Islet precursor cell (in vitro differentiated cells): ENCODE measurements at places on chromosomes 3 and 15.

DNA sequence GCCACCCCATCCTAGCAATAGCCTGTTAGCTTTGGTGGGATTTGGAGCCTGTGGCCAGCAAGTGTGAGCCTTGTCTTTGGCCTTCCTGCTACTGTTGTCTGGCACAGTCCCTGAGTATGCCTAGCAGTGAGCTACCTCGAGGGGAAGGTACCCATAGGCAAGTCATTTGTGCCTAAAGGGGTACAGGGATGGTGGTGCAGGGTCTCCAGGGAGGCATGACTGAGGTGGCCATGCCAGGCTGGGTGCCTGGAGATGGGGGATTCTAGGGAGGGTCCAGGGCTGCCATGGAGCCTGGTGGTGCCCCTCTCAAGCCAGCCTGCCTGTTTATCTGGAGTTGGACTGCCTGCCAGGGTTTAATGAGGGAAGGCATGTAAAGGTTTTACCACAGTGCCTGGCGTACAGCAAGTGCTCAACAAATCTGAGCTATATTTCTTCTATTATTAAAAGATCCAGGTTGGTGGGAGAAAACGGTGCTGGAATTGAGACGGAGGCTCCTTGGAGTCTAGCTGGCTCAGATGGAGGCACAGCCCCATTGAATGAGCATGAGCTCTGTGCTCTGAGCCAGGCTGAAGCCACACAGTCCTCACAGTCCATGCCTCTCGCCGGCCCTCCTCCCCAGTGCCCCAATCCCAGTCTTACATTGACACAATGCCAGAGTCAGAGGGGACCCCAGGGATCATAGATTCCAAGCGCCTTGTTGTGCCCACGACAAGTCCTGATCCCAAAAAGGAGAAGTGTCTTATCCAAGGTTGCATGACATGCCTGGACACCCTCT, 76.2 kb downstream of the CORO2B start:
- peak; percentile 34 for DNase-seq

- no peak for DNase-seq
Measured at GRCh38 chr15:79167776-79168175, 77.2 kb upstream of the RASGRF1 start.

DNA sequence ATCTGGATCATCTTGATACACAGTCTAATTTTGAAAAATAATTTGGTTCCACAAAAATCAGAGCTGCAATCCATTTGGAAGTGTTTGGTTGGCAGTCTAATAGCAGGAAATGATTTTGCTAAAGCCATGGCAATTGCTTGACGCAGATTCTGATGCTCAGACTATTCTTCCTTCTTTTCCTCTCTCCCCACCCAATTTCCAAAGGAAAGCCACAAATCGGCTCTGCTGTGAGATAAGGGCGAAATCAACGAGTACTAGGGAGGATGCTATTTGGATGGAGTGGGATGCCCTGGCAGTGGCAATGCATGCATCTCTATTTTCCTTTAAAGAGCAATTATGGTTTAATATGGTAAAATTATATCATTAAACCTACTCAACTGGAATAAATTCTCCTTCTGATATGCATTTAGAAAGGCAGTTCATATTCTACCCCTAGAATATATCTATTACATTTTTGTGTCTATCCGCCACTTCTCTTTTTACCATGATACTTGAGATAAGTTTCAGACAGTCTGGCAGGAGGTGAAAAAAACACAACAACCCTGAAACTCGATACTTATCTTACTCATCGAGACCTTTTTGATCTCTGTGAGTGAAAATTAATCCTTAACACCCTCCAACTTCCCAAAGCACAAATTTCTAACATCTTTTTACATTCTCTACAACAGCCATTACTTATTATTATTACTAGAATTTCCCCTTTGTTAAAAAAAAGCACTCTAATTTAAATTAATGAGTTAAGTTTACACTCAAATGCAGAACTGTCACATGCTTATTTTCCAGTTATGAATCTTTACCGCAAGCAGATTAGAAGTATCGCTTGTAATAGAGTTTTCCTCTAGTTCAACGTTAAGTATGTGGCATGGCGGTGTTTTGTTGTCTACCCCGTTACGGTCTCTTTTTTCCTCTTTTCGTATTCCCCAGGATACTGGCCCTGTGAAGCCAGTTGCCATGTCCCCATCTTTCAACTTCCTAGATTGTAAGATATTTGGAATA, 433.3 kb downstream of the FOXP1 start:
- no peak for DNase-seq

- DNase-seq = peak; percentile 76
Measured at GRCh38 chr3:87733671-87734367, 325.0 kb downstream of the CGGBP1 start.

DNA sequence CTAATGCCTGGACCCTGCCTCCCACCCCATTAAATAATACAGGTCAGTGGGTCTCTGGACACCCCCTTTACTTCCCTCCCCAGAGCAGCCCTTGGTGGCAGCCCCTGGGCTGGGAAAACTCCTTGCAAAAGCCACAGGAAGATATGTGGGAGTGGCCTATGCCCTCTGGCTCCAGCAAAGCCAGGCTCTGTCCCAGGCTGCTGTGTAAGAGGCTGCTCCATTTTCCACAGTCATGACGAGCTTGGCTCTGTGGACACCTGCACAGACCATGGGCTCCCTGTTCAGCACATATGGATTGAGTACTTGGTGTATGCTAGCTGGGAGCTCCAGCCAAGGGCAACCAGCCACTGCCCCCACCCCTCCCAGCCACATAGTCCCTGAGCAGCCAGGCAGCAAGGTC, 13.0 kb downstream of the CACNA2D2 start:
- DNase-seq = no peak

GRCh38 chr3:98343647-98344507, 9.8 kb upstream of the OR5K4 start:
- DNase-seq = peak; percentile 78

GRCh38 chr3:107387555-107387954, 10.3 kb downstream of the CCDC54 start:
- no peak for DNase-seq

DNA sequence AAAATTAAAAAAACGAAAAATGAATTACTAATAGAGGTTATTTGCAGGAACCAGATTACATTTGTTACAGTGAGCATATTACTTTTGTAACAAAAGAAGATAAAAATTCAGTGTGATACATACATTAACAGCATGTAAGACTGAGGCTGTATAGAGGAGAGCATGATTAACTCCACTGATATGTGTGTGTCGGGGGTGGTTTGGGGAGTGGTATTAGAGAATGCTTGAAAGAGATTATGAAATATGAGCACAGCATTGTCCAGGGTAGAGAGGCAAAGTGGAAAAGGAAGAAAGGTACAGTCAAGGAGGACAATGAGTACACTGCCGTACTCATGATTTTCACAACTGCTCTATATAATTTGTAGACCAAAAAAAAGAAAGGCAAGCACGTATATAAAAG, 62.9 kb upstream of the LRRFIP2 start:
- no peak for DNase-seq

DNA sequence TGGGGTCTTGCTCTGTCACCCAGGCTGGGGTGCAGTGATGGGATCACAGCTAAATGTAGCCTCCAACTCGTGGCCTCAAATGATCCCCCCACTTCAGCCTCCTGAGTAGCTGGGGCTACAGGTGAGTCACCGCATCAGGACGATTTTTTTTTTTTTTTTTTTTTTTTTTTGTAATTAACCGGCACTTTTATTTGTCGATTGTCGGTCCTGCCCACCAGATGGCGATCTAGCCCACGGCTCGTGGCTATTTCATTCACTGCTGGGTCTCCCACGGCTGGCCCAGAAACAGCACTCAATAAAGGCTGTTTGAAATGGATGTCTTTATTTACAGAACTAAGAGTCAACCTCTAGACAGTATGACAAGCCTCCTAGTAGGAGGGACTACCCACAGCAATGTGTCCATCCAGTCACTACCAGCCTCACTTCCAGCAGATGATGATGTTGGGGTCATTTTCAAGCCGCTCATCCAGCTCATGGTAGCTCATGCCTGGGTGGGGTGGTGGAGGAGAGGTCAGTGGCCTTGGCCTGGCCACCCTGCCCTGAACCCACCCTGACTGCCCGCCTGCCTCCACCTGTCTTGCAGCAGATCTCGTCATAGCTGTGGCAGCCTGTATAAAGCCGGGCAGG, 1.8 kb upstream of the ZMYND10 start:
- DNase-seq = peak; percentile 82

DNA sequence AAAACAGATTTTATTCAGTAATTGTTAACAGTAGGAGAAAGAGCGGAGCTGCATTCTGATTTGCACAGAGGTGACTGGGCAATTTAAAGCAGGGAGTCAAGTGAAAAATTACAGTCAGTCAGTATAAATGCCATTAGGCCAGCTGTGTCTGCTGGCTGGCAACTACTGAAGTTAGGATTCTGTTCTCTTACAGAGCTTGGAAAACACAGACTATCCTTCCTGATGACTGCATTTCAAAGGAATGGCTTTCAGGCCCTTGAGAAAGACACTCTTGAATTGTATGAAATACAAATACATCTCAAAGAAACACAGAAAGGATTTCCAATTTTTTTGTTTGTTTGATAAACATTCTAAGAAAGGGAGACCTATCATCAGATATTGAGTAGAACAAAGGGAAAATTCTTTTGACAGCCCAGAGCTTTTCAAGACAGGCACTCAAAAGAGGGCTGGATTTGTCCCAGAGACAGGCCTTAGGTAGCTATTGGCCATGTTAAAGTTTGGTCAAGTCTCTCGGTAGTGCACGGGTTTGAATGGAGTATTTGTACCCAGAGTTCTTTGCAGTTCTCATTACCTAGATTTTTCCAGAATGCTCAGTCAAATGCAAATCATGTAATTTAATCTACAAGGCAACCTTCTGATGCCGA, 551.2 kb upstream of the CCDC54 start:
- DNase-seq = peak; percentile 82

DNA sequence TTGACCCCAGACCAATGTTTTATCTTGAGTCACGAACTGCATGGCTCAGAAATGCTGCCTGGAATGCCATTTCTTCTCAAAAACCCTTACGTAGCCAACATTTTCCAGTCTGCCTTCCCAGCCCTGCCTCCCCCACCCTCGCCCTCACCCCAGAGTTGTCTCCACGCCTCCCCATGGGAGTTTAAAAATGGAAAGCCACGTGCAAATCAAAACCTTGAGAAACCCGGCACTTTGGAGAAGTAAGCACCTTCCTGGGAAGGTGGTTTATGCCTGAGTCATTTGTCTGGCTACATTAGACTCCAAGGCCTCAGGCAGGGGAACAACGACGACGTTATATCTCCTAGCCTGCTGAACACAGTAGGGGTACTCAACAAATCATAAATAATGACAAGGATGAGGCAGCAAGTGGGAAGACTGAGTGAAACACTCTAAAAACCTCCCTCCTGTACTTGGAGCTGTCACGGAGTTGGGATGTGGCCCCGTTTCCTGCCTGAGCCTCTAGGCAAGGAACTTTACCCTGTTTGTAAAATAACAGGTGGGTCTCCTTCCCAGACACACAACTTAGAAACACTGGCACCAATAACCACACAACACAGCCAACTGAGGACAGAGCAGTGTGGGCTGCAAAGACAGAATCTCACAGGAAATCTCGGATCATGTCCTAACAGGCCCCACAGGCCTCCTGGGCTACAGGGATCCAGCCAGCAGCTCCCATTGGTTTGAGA, 179.1 kb downstream of the NTRK3 start:
- peak; percentile 74 for DNase-seq

DNA sequence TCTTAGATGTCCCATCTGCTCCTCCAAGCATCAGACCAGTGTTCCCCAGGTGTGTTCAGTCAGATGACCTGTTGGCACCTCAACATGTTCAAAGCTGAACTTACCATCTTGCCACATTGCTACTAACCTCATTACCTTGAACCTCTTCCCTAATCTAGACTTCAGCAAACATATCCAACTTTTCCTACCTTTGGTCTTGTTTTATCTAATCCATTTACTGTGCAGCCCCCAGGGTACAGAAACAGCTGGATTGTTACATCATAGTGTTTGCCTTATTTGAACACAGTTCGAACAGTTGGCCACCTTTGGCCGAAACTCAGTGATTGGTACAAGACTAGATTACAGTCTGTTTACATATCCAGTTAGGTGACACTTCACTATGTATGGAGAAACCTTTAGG, 36.1 kb upstream of the MCF2L2 start:
- no peak for DNase-seq

DNA sequence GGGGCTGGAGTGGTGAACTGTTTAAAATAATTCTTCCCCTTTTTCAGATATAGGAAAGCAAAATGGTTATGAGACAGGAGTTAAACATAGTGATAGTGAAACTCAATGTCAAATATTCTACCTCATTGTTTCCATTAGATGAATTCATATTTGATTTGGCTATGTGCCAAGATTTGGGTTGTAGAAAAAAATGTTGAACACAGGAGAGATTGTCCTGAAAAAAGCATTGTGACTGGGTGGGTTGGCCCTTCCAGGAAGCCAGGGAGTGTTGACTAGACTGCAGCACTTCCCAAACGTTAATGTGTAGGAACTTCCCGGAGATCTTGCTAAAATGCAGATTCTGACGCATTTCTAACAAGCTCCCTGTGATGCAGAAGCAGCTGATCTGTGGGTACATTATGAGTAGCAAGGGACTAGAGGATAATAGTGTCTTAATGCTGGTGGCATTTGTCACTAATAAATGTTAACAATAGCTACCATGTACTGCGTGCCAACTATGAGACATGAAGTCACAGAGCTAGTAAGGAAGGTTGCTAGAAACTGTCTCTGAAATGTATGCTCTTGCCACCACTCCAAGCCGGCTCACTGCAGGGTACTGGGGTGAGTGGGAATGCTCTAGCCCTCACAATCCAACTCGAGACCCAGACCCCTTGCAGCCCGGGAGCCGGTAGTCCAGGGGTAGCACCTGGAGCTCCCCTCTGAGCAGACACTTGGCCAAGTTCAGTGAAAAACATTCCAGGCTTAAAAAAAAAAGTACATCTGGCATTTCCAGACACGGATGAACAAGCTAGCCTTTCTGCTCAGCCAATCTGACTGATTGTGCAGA, 120.6 kb downstream of the CD47 start:
- DNase-seq = peak; percentile 40

DNA sequence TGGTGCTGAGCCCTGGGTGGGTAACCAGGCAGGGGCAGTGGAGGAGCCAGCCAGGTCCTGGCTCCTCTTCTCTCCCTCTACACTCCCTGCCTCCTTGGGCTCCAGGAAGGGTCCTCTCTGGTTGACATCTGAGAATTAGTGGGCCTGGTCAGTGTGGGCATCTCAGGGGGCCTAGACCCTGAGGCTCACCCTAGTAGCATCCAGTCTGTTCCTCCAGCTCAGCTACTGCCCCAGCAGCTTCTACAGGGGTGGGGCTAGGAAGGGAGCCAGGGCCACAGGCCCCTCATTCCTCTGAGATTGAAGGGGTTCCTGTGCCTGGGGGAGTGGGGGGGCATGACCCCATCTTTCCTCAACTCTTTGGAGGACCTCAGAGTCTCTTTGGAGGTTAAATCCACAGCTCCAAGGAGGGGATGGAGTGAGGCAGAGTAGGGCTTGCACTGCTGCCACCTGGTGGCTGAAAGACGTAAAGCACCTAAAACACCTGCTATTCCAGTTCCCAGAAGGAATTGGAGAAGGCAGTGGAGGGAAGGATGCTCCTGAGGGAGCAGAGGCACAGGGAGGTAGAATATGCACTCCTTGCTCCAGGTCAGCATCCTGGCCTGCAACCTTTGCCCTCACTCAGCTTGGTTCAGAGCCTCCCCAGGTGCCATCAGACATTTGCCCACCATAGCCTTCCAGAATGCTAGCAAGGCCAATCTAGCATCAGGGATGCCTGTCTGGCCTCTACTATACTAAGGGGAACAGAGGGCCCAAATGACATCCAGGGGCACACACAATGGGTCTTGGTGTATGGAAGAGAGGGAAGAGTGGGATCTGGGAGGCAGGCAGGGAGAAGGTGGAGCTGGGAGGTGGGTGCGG, 25.1 kb downstream of the C3orf18 start:
- DNase-seq = peak; percentile 85
